ENCODE measurements at places on chromosomes 12 and 14.

DNA sequence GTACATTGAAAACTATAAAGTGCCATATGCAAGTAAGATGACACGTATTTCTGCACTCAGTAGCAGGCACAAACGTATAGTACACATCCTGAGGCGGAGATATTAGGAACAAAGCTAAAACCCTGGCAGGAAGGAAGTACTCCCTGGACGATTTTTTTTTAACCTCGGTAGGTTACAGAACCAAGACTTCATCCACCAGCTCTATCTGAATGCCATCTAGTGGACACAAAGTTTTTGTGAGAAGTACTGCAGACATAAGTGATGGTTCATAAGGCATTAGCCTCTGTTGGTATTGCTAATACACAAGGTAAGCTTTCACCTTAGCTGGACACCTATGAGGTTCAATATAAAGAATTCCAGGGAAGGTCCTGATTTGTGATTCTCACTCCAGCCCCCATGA lies 83.0 kb upstream of the CCDC196 start:
- DNase-seq, result no peak

- DNase-seq, result no peak
These were observed 135.3 kb downstream of the SMOC1 start for GRCh38 chr14:70014406-70015095.

DNA sequence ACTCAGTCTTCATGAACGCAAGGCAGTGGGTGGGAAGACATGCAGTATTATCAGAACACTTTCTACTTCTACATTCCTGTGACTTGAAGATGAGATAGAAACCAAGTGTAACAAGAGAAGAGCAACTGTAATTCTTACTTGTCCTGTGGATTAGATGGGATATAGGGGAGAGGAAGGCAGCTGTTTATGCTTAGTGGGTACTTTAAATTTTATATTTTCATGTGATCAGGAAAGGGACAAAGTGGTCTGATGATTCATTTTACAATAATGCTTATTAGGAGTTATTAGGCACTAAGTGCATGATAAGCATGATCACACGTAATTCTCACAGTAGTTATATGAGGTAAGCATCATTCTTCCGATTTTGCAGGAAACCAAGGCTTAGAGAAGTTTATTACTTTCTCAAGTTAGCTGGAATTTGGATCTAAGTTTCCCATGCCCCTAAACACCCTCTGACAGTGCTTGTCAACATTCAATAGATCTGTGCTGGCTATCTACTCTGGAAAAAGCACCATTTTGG lies 52.7 kb downstream of the PTGER2 start:
- DNase-seq, result no peak

- DNase-seq, result no peak
These were observed 466.1 kb upstream of the NOVA1 start for GRCh38 chr14:27063959-27064358.
